ENCODE measurements at places on chromosomes 4 and X.

GRCh38 chr4:176752191-176752749 lies 40.5 kb downstream of the VEGFC start:
- no peak for DNase-seq

DNA sequence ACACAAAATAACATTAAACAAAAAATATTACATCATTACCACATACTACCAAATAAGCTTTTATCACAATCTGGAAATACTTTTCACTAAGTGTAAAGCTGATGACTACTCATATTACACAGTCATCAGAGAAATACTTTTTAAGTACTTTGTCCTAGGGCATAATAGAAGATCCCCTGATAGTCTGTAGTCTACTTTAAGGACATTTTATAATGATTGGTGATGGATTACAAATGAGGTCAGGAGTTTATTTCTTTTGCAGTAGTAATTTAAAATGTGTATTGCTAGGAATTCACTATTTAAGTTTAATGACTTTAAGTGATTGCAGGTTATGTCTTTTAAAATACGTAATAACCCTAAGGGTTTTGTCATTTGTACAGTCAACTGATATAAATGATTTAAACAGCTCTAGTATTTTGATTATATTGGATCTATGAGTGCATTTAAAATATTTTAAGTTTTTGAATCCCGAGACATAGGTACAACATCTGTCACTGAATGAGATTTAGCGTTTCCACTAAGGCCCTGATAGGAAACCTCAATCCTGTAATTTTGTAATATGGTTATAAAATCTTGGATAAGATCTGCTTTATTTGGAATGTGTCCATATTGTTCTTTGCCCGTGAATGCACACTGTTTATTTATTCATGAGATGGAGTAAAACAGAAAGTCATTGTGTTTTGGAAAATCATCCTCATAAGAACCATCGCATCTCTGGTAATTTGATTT lies 189.5 kb downstream of the ARAP2 start:
- DNase-seq = no peak

DNA sequence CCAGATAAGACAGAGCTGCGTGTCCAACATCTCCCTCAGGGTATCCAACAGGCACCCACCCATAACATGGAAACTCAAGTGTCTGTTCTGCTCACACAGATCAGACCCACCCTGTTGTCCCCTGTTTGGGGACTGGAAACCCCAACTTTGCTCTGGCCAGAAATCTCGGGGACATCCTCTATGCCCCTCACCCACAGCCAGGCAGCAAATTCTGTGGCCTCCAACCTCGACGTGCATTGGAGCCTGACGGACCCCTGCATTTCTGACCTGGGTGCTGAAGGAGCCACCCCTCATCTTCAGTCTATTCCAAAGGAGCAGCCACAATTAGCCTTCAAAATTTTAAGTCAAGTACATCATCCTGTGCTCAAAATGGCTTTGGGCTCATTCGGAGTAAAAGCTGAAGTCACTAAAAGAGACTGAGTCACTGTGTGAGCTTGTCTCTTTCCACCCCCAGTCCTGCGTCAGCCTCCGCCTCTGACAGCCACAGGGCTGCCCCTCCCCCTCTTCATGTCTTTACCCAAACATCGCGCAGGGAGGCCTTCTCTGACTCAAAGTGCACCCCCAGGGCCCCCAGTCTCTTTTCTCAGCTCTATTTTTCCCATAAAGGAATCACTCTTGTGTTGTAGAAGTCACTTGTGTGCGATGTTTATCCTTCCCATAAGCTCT lies 24.4 kb upstream of the PDE6B start:
- DNase-seq = no peak

DNA sequence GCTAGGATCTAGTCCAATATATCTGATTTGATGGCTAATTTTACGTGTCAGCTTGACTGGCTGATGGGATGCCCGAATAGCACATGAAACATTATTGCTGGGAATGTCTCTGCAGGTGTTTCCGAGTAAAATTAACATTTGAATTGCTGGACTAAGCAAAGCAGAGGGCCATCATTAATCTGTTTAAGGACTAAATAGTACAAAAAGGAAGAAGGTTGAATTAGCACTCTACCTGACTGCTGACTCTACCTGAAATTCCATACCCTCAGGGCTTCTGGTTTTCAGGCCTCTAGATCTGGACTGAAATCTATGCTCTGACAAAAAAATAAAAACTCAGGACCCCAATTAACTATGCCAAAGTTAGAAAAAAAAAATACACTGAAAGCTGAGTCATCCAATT lies 1021.9 kb downstream of the FAM133A start:
- DNase-seq = no peak

DNA sequence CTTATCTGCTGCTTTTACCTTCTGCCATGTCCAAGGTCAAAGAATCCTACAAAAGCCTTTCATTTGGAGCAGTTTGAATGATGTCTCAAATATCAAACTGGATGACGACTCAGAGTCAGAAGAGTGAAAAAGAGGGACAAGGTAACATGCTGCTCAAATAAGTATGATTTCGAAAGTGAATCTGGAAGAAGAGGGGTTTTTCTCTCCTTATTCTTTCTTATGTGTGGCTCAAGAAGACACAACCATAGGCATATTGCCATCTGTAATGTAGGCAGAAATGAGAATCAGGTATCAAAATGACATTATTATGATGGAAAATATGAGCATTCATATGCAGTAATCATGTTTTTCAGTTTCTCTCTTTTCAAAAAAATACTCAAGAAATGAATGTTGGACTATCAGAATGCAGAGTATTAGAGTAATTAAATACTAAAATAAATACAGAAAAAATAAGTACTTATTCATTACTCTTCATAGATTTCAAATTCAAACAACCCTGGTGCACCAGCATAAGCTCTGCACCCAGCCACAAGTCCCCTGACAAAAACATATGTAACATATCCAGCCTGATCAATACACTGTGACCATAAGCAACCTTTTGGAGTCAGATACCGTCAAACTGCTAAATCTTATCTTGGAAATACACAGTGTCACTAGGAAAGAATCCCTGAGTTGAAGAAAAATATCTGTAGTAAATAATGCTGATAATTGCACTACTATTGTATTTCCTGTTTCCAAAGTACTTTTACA lies 468.6 kb downstream of the INPP4B start:
- no peak for DNase-seq

DNA sequence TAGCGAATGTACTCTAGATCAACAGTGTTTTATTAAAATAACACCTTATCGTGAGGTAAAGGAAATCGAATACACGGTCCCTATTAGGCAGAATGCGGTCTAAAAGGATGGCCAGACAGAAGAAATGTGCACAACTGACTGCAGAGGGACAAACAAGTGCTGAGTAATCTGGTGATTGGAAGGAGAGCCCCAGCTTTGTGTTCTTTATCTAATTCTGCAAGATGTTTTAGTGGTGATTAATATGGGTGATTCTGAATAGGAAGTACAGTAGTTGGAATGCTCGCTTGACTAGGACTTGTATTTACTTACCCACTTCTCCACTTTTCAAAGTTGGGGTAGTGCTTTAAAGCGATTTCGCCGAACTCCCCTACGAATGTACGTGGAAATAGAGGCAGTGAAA lies 1.2 kb downstream of the WDR44 start:
- no peak for DNase-seq

- DNase-seq = no peak
These were observed 197.1 kb upstream of the MAGEB18 start for GRCh38 chrX:25941087-25941486.

DNA sequence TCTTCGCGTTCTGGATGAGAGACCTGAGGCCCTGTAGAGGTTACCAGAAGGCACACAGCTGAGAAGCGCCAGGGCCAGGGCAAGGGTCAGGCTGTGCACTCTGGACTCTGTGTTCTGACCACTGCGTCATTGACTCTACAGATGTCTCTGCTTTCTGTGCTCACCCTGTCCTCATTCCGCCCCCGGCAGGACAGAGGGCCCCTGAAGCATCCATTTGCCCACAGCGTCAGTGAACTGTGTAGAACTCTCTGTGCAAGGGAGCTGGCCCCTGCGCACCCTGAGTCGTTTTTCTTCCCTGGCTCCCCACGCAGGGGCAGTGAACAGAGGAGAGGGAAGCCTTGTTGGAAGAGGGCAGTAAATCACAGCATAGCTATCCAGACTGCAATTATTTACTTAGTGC lies 6.1 kb upstream of the WAS start:
- no peak for DNase-seq

DNA sequence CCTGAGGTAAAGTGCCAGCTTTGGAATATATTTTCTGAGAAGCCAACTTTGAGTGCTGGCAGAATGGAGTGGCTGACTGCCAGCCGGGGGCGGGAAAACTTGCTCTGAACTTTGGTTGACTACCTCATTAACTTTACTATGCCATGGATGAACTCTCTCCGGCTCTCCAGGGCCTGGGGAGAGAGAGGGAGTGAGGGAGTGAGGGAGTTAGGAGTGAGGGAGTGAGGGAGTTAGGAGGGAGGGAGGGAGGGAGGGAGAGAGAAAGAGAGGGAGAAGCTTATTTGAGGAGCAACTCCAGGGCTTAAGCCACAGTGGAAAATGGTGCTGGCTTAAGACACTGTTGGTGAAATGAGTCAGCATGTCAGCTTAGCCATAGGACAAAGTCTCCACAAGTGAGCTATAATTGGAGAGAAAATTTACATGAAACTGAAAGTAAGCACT lies 280.9 kb upstream of the RPS6KA3 start:
- DNase-seq = no peak
